Natural killer cell treated with Interleukin-12 subunit alpha and Interleukin-12 subunit beta and Interleukin-15 and Interleukin-18, amount 100 ng/mL, for 72 hours (primary cell): ENCODE measurements at places on chromosomes 11 and 22. TPM values are rescaled to one million over a fixed set of nuclear protein-coding genes. Genes with fewer than 3 reads are reported as not detected.

DNA sequence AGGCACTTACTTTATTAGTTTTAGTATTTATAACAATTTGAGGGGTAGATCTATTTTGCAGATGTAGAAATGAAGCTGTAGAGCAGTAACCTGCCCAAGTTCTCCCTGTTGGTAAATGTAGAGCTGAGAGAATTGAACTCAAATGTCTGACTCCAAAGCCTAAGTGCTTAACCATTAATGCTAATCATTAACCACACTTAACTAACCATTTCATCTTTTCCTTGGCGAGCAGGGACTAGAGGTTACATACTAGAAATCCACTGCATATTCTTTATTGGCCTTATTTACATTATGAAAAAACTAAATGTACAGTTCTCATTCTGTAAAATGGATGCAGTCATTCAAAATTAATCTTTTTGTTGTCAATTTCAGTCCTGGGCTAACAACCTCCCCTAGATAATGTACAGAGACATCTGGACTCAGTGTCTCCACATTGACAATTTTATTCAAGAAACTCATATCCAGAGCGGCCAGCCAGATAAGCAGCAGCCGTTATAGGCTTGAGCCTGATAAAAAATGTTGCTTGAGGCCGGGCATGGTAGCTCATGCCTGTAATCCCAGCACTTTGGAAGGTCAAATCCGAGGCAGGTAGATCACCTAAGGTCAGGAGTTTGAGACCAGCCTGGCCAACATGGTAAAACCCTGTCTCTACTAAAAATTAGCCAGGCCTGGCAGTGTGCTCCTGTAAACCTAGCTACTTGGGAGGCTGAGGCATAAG, 76.7 kb upstream of the PICALM start:
- DNase-seq, result no peak

DNA sequence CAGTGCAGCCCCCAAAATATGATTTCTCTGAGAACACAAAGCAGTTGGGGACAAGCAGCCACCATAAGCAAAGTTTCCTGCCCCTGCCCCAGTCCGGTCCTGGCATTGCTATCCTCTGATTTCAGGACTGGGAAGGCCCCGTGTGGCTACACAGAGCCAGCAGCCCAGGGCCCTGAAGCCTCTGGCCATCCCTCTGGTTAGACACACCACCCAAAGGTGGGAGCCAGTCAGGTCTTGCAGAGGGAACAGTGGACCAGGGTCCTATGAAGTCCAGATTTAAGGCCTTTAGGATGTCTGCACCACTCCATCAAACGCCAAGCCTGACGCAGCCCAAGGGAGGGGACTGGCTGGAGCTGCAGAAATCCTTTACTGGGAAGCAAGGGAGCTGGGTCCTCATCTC, 63.4 kb downstream of the SLC22A12 start:
- no peak for DNase-seq

- DNase-seq, result no peak
Observed at GRCh38 chr22:43077121-43077877, 11.9 kb downstream of the TTLL1 start.

GRCh38 chr11:62588966-62589637, 2.2 kb downstream of the TUT1 start:
- DNase-seq, result no peak

GRCh38 chr11:65066805-65067291, 8.5 kb upstream of the NAALADL1 start:
- no peak for DNase-seq

DNA sequence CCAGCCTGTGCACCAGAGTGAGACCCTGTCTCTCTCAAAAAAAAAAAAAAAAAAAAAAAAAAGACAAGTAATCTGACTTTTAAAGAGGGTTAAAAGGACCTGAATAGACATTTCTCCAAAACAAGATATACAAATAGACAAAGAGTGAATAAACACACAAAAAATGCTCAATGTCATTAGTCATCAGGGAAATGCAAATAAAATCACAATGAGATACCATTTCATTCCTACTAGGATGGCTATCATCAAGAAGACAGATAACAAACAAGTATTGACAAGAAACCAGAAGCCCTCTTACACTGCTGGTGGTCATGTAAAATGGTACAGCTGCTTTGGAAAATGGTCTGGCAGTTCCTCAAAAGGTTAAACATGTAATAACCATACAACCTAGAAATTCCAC, 4.1 kb downstream of the RIC3 start:
- DNase-seq, result no peak

DNA sequence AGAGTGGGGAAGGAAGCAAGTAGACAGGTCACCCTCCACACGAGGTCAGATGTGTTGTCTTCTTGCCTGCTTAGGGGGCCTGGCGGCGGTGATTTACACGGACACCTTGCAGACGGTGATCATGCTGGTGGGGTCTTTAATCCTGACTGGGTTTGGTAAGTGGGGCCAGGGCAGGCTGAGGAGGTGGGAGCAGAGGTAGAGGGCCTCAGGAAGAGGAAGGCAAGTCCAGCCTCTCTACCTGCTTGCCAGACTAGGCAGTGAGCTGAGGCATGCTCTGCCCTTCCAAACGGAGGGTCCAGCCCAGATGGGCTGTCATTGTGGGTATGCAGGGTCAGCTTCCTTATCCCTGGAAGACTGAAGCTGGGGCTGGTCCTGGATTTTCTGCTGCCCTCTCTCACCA, 39.9 kb downstream of the SLC5A1 start:
- DNase-seq, result no peak

GRCh38 chr11:74366576-74366975, 31.7 kb downstream of the PGM2L1 start:
- no peak for DNase-seq

DNA sequence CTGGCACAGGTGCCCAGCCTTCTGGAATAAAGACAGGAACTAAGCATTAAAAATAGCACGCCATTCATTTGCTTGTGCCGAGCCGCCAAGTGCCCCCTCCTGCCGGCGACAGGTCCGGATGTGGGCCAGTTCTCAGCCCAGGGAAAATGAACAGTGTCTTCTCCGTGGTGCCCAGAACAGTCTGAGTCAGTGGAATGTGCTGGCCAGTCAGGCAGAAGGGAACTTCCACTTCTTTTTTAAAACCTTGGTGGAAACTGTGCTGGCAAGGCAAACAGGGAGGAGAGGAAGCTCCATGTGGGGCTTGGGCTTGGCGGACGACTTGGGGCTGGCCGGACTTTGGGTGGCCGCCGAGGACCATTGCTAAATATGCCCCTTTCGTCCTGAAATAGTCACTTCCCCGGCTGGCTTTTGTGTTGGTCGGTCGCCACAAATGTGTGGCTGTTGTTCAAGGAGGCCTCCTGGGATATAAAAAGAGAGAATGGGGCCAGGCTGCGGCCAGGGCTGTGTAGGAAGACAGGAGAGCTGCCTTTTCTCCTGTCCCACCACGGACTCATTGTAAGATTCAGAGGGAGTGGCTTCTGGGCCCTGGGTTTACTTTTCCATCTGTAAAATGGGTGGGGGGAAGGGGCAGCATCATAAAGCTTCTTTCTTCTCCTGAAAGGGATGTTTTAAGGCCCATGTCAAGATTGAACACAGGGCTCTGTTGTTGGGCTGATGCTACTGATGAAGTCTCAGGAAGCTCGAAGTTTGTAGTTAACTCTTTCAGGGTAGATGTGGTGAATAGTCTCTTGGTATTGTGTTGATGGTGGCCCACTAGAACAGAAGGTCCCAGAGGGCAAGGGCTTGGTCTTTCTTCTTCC, 101.0 kb downstream of the PTPRJ start:
- DNase-seq, result no peak

DNA sequence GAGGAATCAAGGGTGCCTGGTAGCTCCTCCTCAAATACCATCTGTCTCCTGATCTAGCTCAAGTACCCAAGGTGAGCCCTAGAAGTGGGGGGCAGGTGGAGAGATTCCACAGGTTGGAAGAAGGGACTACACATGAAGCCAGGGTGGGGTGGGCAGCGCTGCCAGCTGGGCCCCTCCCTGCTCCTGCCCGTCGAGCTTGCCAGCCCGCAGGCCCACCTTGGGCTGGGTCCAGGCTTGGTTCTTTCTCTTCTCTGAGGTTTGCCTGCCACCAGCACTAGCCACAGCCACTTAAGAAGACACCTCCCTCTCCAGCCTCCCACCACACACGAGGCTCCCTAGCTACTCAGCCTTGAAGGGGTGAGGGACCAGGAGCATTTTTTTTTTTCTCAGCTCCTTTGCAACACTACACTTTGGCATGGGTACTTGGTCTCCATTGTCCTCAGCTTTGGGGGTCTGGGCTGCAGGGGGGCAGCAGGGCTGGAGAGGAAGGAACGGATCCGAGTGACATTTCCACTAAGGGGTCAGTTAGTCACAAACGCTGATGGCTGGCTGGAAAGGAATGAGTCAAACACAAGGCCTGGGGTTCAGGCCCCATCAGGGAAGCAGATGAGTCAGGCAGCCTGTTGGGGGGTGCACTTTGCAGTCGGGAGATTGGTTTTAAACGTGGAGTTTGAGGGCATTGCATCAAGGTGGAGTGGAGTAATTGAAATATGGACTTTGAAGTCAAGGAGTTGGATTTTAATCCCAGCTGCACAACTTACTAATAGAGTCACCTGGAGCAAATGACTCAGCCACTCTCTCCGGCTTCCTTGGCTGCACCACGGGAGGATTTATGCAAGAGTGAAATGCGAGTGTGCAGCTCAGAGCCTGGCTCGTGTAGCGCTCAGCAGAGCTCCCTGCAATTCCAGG, 7.4 kb upstream of the NPTXR start:
- DNase-seq, result no peak

The CABP7 gene
- total RNA-seq, result 0.17 TPM

The EXPH5 gene
- 0.90 TPM for total RNA-seq
